ENCODE measurements at places on chromosomes 1 and 21.

DNA sequence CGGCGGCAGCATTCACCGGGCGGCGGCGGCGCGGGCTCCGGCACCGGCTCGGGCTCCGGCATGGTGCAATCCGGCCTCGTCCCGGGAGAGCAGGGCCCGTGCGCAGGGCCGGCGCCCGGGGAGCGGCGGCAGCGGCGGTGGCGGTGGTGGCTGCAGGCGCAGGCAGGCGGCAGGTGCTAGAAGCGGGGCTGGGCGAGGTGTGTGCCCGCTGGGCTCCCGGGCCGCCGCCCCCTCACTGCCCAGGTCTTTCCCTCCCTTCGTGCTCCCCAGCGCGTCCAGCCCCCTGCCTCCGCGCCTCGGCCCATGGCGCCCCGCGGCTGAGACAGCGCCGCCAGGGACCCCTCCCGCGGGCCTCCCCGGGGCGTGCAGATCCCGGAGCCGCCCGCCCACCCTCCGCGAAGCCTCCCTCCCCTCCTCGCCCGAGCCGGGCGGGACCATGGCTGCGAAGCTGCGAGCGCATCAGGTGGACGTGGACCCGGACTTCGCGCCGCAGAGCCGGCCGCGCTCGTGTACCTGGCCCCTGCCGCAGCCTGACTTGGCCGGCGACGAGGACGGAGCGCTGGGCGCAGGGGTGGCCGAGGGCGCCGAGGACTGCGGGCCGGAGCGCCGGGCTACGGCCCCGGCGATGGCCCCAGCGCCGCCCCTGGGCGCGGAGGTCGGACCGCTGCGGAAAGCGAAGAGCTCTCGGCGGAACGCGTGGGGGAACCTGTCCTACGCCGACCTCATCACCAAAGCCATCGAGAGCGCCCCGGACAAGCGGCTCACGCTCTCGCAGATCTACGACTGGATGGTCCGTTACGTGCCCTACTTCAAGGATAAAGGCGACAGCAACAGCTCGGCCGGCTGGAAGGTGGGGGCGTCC, 492 bp downstream of the FOXO6 start:
- no peak for DNase-seq

GRCh38 chr1:191546803-191547202, 611.5 kb upstream of the RGS18 start:
- no peak for DNase-seq

- DNase-seq: no peak
Measured at GRCh38 chr1:45802343-45803298, 791 bp upstream of the MAST2 start.

GRCh38 chr21:34020983-34021553, 52.3 kb upstream of the MRPS6 start:
- no peak for DNase-seq

GRCh38 chr1:110082477-110082876, 12.0 kb upstream of the ALX3 start:
- no peak for DNase-seq

DNA sequence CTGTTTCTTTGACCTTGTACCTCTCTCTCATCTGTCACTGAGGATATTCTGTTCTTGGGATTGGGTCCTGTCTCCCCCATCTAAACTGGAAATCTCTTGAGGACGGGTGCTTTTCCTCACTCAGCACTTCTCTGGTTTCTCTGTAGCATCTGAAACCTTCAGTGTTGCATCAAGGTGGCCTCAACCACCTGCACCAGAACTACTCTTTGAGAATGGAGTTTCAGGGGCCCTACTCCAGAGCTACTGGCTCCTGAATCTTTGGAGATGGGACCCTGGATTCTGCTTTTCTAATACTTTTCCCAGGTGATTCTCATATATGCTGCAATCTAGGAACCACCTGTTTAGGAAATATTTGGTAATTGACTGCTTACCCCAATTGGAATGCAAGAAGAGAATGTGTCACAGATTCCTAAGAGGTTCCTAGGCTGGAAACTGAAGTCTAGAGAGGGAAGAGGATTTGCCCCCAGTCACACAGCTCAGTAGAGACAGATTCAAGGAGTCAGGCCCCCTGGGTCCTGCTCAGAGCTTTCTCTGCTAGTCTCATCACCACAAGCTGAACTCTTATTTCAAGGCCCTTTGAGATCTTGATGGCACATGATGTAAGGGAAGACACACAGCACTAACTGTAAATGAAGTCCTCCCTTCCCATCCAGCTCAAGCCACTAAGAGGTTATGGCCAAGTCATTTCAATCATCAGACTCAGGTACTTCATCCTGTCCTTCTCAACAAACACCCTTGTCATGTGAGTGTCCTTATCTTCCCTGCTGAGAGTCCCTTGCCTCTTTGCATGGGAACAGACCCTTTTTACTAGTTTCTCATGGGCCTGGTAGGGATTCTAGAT, 48.7 kb downstream of the EIF2D start:
- no peak for DNase-seq

- no peak for DNase-seq
Measured at GRCh38 chr1:223423641-223424233, 30.5 kb downstream of the CCDC185 start.

- no peak for DNase-seq
Measured at GRCh38 chr21:40227096-40227495, 359.9 kb downstream of the PCP4 start.

DNA sequence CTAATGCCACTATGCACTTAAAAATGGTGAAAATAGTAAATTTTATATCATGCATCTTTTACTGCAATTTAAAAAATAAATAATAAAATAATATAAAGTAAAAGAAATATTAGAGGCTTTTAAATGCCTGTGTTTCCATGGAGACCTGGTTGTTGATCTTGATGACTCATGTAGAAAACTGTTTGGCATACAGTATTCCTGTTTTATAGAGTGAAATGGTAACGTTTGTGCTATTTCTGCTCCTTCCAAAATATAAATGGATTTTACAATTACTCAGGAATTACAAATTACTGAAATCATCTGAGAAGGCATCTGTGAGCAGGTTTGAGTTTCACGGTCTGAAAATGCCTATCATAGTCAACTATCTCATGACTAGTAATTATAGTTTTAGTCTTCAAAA, 98.4 kb upstream of the USP25 start:
- no peak for DNase-seq

DNA sequence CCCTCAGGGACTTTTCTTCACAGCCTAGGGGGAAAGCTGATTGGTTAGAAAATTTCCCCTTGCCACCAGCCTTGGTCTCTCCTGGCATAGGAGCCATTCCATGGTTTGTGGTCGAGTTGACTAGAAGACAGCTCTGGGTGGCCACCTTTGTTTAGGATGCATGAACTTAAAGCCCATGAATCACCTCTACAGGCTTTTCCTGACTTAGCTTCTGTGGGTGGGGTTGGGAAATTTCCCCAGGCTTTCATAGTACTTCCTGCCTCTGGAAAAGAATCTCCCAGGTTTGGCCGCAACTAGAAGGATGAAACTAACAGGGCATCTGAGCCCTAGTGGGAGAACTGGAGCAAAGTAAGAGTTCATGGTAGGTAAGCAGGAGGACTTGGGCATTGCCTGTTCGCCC, 72.6 kb downstream of the SNRPE start:
- DNase-seq: no peak

DNA sequence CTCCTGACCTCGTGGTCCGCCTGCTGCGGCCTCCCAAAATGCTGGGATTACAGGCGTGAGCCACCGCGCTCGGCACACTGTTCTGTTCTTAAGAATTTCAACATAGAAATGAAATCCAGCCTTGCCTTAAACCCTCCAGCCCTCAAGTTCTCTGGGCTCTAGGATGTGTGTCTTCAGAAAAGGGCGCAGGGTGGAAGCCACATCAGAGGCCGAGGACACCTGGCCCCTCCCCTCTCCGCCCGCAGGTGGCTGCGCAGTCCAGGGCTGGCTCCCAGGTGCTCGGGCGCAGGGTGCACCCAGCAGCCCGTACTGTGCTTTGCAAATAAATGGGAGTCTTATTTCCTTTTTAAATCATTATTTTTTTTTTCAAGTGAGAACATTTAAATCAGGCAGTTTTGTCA, 2.0 kb upstream of the C1orf174 start:
- DNase-seq: peak; percentile 44

GRCh38 chr1:110556471-110556807, 37.5 kb upstream of the KCNA10 start:
- no peak for DNase-seq

- peak; percentile 40 for DNase-seq
Measured at GRCh38 chr1:41804176-41804575, 114.5 kb downstream of the HIVEP3 start.

DNA sequence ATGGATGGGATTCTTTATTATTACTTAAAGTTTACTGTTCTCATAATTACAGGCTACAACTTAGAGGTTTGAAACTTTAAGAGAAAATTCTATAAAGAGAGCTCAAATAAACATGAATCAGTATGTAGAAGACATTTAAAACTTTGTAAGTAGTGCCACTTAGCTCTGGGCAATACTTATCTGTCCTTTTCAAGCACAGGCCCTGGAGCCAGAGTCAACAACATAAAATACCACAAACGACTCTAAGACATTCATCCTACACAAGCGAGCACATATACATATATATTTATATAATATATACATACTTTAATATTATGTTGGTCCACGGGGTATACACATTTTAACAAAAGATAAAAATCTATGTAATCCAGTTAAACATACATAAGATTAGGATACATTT, 24.1 kb upstream of the TTC39A start:
- no peak for DNase-seq

DNA sequence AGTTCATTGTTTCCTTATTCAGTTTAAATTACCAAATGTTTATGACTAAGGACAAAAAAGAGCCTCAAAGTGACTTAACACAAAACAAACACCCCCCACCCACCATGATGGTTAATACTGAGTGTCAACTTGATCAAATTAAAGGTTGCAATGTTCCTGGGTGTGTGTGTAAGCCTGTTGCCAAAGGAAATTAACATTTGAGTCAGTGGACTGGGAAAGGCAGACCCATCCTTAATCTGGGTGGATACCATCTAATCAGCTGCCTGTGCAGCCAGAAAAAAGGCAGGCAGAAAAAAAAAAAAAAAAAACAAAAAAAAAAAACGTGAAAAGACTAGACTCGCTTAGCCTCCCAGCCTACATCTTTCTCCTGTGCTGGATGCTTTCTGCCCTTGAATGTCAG, 543.4 kb downstream of the NEGR1 start:
- no peak for DNase-seq

GRCh38 chr1:81808760-81809159, 8.0 kb downstream of the ADGRL2 start:
- no peak for DNase-seq

- DNase-seq: no peak
Measured at GRCh38 chr1:78289603-78290002, 201.2 kb upstream of the PTGFR start.

DNA sequence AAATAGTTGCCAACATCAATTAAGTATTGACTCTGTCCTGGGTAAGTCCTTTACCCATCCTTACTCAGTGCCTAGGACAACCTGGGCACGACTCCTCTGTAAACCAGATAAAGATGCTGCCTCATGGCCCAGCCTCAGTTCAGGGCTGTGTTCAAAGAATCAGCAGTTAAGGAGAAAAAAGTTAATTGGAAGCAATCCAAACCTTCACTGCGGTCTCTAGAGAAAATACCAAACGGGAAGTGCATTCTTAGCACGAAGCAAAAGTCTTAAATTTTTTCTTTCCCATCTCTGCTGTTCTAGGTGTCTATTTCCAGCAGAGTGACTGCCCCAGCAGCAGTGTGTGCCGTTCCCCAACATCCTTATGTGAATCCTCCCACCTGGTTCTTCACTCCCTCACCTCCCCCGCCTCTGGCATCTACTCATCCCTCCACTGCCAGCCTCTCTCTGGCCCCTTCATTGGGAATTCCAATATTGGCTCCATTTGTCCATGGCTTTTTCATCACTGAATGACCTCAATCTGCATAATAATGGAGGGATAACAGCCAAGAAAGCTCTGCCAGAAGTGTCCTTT, 23.2 kb downstream of the KANK4 start:
- DNase-seq: peak; percentile 18

DNA sequence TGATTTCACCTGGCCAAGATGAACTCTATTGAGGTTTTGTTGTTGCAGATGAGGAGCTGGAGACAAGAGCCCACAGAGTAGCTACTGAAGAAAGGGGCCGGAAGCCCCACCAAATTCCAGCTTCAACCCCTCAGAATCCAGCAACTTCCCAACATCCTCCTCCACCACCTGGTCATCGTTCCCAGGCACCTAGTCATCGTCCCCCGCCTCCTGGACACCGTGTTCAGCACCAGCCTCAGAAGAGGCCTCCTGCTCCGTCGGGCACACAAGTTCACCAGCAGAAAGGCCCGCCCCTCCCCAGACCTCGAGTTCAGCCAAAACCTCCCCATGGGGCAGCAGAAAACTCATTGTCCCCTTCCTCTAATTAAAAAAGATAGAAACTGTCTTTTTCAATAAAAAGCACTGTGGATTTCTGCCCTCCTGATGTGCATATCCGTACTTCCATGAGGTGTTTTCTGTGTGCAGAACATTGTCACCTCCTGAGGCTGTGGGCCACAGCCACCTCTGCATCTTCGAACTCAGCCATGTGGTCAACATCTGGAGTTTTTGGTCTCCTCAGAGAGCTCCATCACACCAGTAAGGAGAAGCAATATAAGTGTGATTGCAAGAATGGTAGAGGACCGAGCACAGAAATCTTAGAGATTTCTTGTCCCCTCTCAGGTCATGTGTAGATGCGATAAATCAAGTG, 14.3 kb downstream of the CD2 start:
- DNase-seq: no peak

DNA sequence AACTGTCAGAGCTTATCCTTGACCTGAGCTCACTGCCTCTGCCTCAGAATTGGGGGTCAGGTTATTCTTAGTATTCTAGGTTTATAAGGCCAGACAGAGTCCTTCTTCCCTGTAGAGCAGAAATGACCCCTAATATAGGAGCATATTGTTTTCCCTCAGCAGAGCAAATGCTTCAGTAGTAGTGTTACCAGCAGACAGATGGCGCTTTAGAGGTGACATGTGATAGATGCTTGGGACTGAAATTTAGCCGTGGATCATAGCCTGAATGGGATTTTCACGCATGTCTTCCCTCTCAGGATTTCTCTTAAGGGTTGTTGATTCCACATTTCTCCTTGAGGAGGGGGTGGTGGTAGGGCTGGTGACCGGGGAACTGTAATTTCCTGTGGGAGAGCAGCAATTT, 24.5 kb downstream of the ADARB1 start:
- DNase-seq: no peak

DNA sequence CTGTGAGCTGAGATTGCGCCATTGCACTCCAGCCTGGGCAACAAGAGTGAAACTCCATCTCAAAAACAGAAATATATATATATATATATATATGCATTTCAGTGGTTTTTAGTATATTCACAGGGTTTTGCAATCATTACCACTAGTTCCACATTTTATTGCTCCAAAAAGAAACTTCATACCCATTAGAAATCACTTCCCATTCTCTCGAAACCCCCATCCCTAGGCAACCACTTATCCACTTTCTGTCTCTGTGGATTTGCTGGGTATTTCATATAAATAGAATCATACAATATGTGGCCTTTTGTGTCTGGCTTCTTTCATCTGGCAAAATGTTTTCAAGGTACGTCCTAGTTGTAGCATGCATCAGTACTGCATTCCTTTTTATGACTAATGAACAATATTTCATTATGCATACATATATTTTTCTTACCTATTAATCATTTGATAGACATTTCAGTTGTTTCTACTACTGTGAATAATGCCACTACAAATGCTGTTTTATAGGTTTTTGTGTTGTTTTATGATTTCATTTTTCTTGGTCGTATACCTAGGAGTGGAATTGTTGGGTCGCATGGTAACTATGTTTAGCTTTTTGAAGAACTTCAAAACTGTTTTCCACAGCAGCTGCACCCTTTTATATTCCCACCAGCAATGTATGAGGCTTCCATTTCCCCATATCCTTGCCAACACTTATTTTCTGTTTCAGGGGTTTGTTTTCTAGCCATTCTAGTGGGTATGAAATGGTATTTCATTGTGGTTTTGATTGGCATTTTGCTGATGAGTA, 95.9 kb downstream of the PHTF1 start:
- no peak for DNase-seq

- no peak for DNase-seq
Measured at GRCh38 chr1:224707843-224708725, 92.0 kb downstream of the CNIH3 start.
